ENCODE measurements at places on chromosomes 7 and 10.

GRCh38 chr7:80466636-80467035 lies 45.2 kb downstream of the GNAT3 start:
- DNase-seq = no peak

GRCh38 chr10:31319602-31320549 lies 860 bp downstream of the ZEB1 start:
- DNase-seq = peak; percentile 4

GRCh38 chr10:18650404-18650997 lies 886 bp downstream of the NSUN6 start:
- no peak for DNase-seq

DNA sequence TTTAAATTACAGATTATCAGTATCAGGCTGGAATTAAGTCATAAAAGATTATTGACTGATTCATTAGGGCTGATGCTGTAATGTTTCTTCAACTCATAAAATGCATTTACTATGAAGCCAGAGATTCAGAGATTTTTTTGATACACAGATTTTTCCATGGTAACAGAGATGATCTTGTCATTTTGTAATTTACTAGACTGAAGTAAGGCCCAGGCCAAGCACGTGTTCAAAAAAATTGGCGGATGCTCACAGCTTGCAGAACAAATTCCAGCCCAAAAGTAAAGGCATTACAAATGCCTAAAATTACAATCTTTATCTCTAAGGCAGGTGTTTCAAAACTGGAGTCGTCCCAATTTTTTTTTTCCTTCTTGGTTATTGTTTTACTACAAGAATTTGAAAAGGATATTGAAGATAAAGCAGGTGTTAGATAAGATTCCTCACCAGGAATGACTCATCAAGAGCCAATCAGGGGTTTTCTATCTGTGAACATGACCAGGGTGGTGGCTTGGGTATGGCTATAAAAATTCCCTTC lies 78.4 kb upstream of the MEOX2 start:
- no peak for DNase-seq

DNA sequence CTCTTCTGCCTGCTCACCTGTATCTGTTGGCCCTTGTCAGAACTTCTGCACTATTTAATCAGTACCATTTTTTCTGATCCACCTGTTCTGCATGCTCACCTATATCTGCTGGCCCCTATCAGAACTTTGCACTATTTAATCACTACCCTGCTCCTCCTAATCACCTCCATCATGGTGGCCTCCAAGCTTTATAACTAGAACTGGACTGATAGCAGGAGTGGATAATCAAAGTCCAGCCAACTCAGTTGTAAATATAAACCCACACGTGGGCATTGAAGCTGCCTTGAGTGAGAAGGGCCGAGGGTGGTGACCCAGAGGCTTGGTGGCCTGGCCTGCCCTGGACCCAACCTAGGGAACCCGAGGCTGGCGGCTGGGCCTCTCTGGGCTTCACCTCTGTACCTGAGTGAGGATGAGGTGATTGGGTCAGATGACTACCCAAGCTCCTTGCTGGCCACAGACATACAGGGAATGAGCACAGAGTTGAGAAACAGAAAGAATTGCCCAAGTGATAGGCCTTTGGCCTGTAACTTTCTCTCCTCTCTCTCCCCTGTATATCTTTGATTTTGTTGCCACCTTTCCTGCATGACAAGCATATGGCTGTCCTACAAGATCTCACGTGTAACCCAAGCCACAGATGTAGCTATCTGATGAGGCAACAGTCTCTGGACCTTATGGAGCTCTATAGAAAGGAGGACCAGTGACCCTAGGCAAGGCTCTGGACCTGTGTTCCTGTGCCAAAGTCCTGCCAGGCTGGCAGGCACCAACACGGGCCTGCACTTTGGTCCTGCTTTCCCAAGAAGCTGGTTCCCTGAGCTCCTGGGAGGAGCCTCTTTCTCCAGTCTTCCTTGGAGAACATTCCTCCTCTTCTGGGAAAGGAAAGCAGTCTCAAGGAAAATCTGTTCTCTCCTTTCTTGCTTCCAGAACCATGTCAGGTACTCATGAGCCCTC lies 23.4 kb upstream of the FAM3C start:
- no peak for DNase-seq
